CD8-positive, alpha-beta memory T cell (primary cell): ENCODE measurements at places on chromosomes 16 and 17. TPM values are rescaled to one million over a fixed set of nuclear protein-coding genes. Genes with fewer than 3 reads are reported as not detected.

Gene CD79B
- total RNA-seq = 22.2 TPM

DNA sequence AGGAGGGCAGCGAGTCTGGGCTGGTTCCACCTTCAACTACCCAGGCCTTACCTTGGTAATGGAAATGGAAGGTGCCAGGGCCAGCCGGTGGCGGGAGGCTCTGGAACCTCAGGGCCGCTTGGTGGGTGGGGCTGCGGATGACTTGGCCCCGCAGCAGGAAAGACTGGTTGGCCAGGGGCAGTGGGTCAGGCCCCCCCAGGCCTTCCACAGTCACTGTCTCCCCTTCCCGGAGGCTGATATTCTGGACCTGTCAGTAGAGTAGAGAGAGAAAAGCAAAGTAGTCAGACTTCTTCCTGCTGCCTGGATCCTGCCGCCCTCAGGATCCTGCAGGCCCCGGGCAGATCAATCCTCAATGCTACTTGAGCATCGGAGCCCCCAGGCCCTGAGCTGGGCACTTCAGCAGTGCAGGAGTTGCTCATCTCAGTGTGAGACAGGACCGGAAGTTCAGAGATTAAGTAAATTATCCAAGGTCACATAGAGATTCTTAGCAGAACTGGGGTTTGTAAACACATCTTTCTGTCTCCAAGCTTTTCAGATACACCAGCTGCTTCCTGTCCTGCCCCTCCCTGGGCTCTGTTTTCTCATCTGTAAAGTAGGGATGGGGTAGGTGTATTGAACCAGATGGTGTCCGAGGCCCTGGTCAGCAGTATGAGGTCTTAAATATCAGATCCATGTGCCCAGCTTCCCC lies 18.5 kb upstream of the PHF12 start:
- no peak for DNase-seq

DNA sequence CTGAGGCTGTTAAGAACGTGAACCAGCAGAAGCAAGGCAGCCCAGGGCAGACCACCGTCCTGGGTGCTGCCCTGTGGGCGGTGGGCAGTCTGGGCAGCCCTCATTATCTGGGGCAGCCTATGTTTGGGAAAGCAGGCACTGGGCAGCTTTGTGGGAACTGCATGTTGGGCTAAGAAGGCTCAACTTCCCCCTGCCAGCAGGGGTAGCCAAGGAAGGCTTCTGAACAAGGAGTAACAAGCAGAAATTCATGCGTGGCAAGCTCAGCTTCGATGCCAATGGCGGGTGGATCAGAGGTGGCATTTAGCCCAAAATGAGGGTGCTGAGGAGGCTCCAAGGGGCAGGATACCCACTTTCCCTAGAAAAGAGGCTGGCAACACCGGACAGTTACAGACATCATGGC lies 42.7 kb upstream of the METRNL start:
- no peak for DNase-seq

GRCh38 chr17:65629234-65629690 lies 67.8 kb upstream of the AXIN2 start:
- DNase-seq = no peak

DNA sequence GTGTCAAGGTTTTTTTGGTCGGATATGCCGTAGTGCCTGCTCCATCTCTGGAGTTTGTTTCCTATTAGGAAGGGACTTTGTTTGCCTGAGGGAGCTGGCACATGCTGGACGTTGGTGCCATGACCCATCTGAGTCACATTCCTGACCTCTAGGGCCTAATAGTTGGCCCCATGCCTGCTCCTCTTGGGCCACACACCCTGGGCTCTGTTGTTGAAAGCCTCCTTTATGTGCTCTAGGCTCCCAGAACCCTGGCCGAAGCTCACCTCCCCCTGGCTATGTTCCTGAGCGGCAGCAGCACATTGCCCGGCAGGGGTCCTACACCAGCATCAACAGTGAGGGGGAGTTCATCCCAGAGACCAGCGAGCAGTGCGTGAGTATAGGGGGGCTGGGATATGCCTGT lies 18.4 kb downstream of the LIMD2 start:
- DNase-seq = no peak

GRCh38 chr17:45384789-45385262 lies 47.8 kb downstream of the ARHGAP27 start:
- no peak for DNase-seq

GRCh38 chr17:44770166-44770925 lies 11.6 kb downstream of the ADAM11 start:
- DNase-seq = no peak

GRCh38 chr17:56679115-56679776 lies 85.7 kb downstream of the NOG start:
- no peak for DNase-seq

Gene CMTM4
- total RNA-seq = 4.1 TPM

GRCh38 chr17:72813481-72813880 lies 279.0 kb downstream of the SLC39A11 start:
- no peak for DNase-seq

- DNase-seq = no peak
Observed at GRCh38 chr16:66219491-66219890, 147.0 kb upstream of the CDH5 start.

DNA sequence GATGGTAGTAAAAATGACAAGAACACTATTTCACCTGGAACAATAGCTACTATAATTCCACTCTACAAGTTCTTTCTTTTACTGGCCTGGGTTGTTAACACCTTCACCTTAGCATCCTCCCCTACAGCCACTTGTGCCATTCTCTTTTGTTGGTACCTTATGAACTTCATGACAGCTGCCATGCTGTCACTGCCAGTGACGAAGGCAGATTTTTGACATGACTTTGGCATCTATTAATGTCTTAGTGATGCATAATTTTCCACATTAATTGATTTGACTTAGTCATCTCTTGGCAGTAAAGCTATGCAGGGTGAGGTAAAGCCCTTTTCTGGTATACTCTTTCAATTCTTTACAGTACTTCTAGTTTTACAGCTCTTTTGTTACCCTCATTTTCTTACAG lies 207.9 kb downstream of the TANC2 start:
- no peak for DNase-seq

DNA sequence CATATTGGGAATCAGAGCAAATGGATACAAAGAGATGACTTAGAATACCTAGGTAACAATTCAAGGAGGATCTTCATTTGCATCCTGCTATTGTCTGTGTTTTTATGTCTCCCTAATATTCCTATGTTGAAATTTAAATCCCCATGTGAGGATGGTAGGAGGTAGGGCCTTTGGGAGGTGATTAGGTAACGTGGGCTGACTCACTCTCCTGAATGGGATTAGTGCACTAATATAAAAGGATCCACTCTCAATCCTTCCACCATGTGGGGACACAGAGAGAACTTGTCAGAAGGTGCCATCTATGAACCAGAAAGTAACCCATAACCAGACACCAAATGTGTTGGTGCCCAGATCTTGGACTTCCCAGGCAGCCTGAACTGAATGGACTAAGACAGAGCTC lies 83.4 kb downstream of the CDH8 start:
- DNase-seq = no peak

Gene SLC5A11
- total RNA-seq = 0.15 TPM

Gene TBC1D3B
- 4.4 TPM for total RNA-seq

Gene MRPS34
- total RNA-seq = 176 TPM

GRCh38 chr17:58411408-58411894 lies 5.9 kb downstream of the RNF43 start:
- DNase-seq = no peak

Gene USP7
- 192 TPM for total RNA-seq

DNA sequence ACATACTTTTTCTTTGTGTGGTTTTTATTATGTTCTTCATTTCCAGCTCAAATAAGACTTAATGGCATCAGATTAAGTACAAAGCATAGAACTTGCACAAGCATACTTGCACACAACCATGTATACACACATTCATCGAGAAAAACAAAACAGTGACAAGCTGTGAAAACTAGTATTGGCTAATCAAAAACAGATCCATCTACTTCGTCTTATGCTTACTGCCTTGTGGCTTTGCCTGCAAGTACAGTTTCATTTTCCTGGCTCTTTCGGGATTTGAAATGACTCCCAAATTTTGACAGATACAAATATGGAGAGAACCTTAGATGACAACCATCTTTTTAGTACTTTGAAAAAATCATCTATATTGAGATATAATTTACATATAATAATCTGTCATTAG lies 338.3 kb downstream of the BCAS3 start:
- no peak for DNase-seq

Gene IGF2BP1
- total RNA-seq = 0.24 TPM

Gene SLC16A6
- 8.4 TPM for total RNA-seq

Gene CCL4L2
- 519 TPM for total RNA-seq

Gene KRT33B
- not detected for total RNA-seq

Gene SCNN1B
- not detected for total RNA-seq

Gene KIAA0753
- total RNA-seq = 18.6 TPM

Gene KCNJ12
- not detected for total RNA-seq

Gene TNS4
- 3.1 TPM for total RNA-seq
